ENCODE measurements at places on chromosomes 11 and 22.

- DNase-seq, result no peak
These were observed 13.1 kb downstream of the ZBED5 start for GRCh38 chr11:10844796-10845195.

DNA sequence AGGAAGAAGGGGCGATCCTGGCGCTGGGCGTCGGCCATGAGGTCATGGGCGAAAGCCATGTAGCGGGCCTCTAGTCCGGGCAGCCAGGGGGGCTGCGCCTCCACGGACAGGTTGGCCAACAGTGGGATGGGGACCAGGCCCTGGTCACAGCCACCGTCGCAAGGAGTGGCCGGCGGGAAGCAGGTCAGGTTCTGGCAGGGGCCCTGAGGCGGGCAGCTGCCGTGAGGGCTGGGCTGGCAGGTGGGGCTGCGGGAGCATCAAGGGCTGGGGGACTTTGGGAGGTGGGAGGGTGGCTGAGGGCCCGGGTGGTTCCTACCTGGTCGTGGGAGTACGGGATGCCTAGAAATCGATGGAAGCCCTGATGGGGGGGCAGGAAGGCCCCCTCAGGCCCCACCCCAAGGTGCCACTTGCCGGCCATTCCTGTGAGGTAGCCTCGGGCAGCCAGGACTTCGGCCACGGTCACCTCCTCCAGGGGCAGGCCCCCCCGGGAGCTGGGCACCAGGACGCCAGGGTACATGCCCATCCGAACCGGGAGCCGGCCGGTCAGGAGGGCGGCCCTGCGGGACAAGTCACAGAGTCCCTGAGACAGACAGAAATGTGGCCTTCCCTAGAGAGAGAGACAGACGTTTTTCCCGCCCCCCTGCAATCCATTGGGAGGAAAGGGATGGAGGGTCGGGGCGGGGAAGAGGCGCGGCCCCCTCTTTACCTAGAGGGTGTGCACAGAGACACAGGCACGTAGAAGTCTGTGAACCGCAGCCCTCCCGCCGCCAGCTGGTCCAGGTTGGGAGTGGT is 906 bp downstream of the ARSA start:
- no peak for DNase-seq

GRCh38 chr11:121347813-121348212 is 55.2 kb downstream of the SC5D start:
- DNase-seq, result no peak

DNA sequence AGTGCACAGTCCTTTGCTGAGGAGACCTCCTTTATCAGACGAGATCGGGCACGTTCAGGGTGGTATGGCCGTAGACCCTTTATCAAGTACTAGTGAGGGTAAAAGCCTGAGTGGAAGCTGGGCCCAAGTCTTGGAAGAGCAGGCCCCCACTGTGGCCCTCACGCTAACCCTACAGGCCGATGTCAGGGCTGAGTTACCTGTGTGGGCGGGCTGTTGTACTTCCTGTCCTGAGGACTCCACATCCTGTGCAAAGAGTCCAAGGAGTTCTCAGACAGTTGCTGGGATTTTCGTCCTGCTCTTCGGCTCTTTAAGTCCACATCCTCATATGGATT is 34.9 kb downstream of the RPL27A start:
- DNase-seq, result no peak

DNA sequence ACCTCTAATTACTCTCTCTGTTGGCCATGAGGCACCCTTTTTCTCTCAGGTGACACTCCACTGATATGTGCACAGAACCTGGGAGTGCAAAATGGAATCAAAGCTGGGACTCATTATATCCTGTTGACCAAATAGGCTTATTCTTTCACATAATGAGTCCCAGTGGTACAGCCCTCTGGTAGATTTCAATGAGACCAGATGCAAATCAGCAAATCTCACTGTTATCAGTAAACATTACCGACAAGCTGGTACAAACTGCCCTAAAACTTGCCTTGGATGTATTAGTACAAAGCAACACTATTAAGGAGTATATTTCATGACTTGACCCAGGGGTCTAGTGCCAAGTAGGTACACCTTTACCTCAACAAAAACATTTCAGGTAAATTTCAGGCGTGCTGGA is 128.3 kb downstream of the DDX10 start:
- no peak for DNase-seq

GRCh38 chr11:44305470-44306051 is 4.4 kb downstream of the ALX4 start:
- no peak for DNase-seq

DNA sequence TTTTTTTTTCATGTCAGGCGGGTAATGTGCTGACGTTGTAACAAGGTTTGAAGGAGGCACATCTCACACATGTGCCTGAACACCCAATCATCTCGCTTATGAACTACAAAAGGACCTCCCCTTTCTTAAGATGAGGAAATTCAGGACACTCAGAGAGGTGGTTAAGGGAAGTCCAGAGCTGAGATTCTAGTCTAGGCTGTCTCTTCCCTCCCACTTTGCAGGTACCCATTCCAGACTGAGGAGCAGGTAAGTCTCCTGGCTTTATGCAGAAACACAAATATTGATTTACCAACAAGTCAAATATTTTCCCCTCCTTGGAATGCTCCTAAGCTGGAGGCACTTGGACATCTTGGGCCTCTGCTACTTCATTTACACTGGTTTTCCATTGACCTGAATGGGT is 122.9 kb upstream of the CADM1 start:
- no peak for DNase-seq

GRCh38 chr22:24063986-24064385 is 52.9 kb downstream of the CABIN1 start:
- DNase-seq, result no peak

- no peak for DNase-seq
These were observed 12.9 kb downstream of the CWC15 start for GRCh38 chr11:94960488-94960887.

- no peak for DNase-seq
These were observed 7.3 kb downstream of the RHOG start for GRCh38 chr11:3833449-3833848.

DNA sequence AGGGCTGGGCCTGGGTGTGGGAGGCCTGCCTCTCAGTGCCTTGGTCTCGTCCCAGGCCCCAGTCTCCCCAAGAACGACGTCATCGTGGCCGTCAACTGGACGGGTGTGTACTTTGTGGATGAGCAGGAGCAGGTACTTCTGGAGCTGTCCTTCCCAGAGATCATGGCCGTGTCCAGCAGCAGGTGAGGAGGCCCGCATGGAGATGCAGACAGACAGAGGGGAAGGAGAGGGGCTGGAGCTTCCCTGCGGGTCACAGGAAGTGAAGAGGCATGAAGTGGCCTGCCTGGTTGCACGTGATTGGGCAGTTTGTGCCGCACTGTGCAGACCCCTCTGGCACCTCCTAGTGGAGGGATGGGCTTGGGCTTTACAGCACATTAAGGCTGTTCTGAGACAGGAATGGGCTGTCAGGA is 70.4 kb downstream of the MYO7A start:
- no peak for DNase-seq

- no peak for DNase-seq
These were observed 122.5 kb upstream of the ZC3H12C start for GRCh38 chr11:109970516-109971183.

DNA sequence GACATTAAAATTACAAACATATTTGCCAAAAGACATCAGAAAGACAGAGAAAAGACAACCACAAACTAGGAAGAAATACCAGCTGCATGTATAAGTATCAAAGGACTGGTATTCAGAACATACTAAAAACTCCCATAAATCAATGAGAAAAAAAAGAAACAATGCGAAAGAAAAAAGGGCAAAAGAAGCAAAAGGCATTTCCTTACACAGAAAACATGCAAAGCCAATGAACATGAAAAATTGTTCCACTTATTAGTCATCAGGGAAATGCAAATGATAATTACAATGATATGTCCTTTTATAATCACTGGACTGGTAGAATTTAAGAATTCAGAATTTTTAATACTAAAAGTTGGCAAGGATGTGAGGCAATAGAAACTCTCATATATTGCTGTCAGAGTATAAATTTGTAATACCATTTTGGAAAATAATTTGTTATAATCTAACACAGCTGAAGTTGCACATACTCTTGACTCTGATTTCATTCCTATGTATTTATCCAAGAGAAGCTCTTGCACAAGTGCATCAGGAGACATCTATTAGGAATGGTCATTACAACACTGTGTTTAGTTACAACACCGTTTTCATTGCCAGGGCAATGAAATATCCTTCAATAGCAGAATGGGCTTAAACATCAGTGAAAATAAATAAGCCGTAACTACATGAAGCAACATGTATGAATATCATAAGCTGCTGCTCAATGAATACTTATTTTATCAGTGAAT is 279.7 kb downstream of the SWAP70 start:
- no peak for DNase-seq

GRCh38 chr11:469684-470560 is 19.8 kb downstream of the PTDSS2 start:
- no peak for DNase-seq

GRCh38 chr11:79668575-79668974 is 227.7 kb upstream of the TENM4 start:
- no peak for DNase-seq

- no peak for DNase-seq
These were observed 548.2 kb downstream of the NTM start for GRCh38 chr11:131918663-131919062.

- DNase-seq, result no peak
These were observed 95.8 kb upstream of the RCN1 start for GRCh38 chr11:31995032-31995431.

- DNase-seq, result no peak
These were observed 587.7 kb downstream of the OPCML start for GRCh38 chr11:132944569-132944944.

DNA sequence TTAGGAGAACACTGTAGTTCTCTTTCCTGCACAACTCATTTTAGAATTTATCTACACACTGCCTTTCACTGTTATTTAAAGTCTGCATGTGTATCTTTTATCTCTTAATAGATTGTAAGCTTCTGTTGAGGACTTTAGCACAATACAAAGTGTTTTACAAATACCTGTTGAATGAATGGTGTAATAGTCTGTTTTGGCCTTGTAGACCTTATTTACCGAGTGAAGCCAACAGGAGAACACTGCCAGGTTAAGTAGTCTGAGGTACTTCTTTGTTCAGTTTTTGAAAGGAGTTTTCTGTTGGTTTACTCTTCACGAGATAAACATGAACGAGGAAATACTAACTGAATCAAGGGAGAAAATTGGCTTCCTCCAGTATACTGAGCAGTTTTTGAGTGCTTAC is 31.0 kb downstream of the SIK2 start:
- DNase-seq, result no peak

GRCh38 chr11:21635394-21636145 is 557.3 kb upstream of the ANO5 start:
- DNase-seq, result no peak

GRCh38 chr11:2992997-2993325 is 832 bp upstream of the NAP1L4 start:
- DNase-seq, result no peak

DNA sequence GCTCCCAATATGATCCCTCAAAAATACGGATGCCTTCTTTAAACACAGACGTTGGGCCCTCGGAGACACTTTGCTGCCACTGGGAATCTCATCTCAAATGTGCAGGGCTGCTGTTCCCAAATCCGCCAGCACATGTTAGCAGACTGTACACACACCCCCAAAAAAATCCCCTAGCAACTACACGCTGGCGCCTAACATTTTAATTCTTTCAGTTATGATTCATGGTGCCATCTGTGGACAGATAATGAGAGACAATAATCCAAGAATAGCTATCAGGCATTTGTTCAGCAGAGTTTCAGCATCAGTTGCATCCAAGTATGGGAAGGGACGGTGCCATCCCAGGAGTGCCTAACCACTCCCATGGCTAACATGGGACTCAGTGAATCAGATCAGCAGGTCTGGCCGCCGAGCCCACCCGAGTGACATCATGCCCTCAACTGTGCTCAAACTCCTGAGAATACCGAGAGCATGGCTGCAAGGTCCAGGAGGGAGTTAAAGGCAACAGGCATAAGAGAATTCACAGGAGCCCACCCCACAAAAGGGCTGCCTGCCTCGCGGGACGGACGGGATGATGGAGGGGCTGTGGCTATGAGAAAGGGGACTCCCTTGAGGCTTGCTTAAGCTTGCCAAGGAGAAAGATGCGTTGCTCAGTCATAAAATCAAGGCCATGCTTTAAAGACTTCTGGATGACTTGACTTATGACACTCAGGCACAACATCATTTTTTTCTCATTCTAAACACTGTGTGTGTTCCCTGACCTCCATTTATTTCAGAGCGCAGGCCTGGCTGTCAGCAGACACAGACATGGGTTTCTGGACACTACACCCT is 337.0 kb downstream of the SHANK2 start:
- no peak for DNase-seq

GRCh38 chr22:46033256-46034200 is 56.6 kb upstream of the WNT7B start:
- DNase-seq, result no peak

- DNase-seq, result no peak
These were observed 134.1 kb downstream of the UVRAG start for GRCh38 chr11:75949023-75949672.

GRCh38 chr11:83174008-83174407 is 17.1 kb downstream of the PCF11 start:
- no peak for DNase-seq

DNA sequence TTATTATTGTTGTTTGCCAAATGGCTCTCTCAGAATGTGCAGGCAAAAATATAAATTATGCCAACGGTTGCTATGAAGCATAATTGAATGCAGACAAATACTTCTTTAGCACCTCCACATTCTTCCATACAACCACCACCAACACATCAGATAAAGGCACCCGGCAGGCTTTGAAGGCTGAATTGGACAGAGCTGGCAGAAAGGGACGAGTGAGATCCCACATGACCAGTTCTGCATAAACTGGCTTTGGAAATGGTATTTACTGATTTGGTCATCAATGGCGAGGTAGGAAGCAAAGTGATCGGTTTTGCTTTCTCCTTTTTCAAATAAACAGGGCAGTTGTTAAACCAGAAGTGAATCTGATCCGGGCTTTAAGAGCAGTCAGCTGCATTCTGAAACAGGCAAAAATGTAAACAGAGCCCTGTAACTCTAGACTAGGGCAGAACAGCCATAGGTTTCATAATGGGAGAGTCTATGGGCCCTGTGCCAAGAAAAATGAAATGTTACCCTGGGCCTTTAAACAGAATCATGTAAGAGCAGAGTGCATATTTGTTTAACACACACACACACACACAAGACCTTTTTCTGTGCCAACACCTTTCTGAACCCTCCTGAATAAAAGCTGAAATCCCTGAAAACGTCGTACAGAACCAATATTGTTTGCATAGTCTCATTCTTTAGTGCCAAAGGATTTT is 97.7 kb downstream of the MPPED2 start:
- no peak for DNase-seq

- DNase-seq, result no peak
These were observed 456 bp upstream of the PARVB start for GRCh38 chr22:44023404-44024287.

DNA sequence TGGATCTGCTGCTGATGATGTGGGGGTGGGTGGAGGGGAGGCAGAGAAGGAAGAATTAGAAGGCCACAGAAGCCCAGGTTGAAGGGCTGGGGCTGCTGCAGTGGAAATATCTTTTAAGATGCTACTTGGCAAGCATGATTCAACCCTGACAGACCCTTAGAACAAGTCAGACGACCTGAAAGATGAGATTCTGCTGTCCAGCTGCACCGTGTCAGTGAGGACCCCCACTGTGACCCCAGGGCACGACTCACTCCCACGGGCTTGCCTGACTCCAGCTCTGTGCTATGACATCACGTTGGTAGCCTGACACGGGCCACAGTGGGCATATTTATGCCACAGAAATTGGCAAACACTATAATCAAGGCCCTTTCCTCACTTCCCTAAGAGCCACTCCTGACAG is 36.0 kb downstream of the LRFN4 start:
- DNase-seq, result no peak

- DNase-seq, result no peak
These were observed 1.0 kb upstream of the KLHL35 start for GRCh38 chr11:75434051-75434450.

All from naive thymus-derived CD8-positive, alpha-beta T cell (primary cell).